ENCODE measurements at places on chromosomes 1 and 21.

DNA sequence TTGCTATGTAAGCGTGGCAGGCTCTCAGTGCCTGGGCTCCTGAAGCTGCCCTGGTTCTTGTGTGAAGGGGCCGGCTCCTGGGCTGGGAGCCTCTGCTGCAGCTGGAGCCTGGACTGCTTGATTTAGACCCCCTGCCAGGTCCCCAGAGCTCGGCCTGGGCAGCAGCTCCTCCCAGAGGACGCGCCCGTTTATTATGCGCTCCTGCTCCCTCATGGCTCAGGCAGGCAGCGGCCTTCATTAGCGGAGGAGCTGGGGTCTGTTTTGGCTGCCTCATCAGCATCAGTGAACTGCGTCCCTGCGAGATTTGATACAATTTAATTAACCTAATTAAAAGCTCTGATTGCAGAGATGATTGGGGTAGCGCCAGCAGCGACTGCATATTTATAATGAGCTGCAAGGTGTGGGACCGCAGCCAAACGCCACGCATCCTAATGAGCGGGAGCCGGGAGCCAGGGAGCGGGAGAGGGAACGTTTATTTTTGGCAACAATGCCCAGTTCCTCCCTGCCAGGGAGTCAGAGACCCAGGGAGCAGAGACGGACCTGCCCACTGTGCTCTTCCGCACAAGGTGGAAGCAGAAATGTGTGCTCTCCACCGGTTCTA is 16.6 kb downstream of the UTP11 start:
- no peak for DNase-seq

DNA sequence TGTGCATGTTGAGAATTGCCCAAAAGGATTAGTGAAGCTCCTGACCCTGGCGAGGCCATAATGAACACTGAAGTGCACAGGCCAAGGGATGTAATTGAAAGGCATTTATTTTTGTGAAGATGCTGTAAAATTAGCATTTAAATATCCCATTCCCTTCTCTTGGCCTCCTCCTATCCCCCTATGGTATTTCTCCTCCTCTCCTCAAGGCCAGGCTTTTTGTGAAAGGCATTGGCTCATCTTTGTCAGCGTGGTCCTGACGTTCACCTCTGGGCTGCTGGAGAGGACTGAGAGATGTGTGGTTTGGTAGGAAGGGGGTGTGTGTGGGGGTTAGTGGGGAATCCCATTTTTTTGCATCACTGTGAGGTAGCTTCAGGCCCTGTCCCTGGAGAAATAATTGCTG is 81.5 kb upstream of the CD1D start:
- no peak for DNase-seq

GRCh38 chr1:116558140-116558549 is 12.7 kb downstream of the CD58 start:
- no peak for DNase-seq

DNA sequence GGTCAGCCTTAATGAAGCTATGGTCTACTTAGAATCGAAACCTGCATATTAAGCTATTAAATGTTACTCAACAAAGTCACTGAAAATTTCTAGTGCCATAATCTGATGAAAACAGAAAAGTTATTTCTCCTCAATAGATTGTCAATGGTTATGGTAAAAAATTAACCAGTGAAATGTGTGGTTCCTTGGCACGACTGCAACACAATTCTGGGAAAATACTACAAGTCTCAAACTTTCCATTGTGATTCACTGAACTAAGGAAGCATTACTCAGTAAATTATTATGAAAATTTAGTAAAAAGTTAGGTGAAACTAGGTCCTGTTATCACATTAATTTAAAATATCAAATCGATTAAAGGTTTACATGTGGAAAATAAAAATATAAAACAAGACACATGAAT is 12.8 kb upstream of the OR2T10 start:
- DNase-seq, result no peak

DNA sequence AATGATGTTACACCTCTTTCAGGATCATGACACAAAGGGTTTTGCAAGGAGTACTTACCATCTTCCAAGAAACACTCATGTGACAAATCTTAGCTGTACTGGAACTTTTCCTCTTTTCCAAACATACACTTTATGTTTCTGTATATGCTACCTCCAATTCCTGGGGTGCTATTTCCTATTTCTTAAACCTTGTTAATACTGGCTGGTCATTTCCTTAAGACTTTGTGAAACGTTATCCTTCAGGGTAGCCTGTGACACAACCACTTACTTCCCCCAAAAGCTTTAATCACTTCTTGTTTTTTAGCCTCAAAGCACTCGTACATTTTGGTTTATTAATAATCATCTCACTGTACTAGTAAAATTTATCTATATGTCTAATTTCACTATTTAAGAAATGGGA is 39.4 kb downstream of the OR10Z1 start:
- DNase-seq, result no peak

DNA sequence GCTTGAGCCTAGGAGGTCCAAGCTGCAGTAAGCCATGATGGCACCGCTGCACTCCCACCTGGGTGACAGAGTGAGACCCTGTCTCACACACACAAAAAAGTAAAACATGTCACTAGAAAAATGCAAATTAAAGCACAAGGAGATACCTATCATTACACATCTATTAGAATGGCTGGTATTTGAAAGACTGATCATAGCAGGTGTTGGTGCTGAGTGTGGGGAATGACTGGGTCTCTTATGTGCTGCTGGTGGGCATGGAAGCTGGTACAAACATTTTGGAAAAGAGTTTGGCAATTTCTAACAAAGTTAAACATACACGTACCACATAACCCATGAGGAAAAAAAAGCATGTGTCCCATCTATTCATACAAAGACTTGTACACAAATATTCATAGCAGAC is 142.1 kb upstream of the ZBTB40 start:
- DNase-seq, result no peak

DNA sequence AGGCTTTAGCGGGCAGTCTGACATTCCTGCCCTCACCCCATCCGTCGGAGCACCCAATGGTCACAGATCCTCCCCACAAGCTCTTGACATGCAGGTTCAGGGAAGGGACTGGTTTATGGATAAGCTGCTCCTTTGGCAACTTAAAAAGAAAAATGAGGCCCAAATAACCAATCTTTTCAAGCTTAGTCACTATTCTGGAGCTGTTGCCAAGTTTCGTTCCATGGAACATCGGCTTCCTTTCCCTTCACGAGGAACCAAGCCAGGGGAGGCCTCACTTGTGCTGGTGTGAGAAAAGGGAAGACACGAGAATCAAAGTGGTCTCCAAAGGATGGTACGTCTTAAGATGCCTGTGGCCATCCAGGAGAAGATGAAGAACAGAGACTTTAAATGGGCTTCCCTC is 46.1 kb upstream of the LPAR3 start:
- DNase-seq, result no peak

GRCh38 chr1:25619101-25619890 is 2.7 kb downstream of the MAN1C1 start:
- peak; percentile 45 for DNase-seq

GRCh38 chr1:36539526-36539925 is 56.8 kb upstream of the CSF3R start:
- DNase-seq, result no peak

DNA sequence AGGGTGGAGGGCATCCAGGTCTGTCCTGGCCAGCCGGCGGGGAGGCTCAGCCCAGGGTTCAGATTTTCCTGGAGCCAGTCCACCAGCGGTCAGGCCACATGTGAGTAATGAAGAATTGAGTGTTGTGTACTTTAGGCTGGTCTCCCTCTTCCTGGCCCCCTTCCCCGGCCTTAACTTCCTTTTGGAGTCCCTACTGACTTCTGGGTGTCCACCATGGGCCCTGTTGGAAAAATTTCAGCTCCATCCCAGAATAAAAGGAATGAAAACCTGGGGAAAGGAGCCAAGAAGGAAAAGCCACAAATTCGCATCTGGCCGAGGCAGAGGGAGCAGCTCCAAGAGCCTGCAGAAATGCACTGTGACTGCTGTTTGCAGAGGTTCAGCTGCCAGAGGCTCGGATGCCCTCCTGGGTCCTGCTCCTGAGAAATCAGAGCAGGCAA is 35.5 kb upstream of the HHAT start:
- DNase-seq, result peak; percentile 80

- no peak for DNase-seq
These were observed 1.2 kb downstream of the RNASEL start for GRCh38 chr1:182587666-182588499.

GRCh38 chr1:109466452-109467300 is at the start of gene SYPL2:
TSS of gene SYPL2 (plus strand) at chr1:109466546. CDS start at chr1:109466844, 298 bp downstream.
- DNase-seq, result peak; percentile 67

GRCh38 chr1:94946886-94947285 is 20.0 kb upstream of the CNN3 start:
- DNase-seq, result no peak

- peak; percentile 7 for DNase-seq
These were observed 3.2 kb upstream of the PRXL2B start for GRCh38 chr1:2583331-2583791.

- DNase-seq, result no peak
These were observed 7.4 kb downstream of the PIGM start for GRCh38 chr1:160024195-160024905.

GRCh38 chr1:19193004-19193403 is 17.1 kb downstream of the UBR4 start:
- DNase-seq, result no peak

DNA sequence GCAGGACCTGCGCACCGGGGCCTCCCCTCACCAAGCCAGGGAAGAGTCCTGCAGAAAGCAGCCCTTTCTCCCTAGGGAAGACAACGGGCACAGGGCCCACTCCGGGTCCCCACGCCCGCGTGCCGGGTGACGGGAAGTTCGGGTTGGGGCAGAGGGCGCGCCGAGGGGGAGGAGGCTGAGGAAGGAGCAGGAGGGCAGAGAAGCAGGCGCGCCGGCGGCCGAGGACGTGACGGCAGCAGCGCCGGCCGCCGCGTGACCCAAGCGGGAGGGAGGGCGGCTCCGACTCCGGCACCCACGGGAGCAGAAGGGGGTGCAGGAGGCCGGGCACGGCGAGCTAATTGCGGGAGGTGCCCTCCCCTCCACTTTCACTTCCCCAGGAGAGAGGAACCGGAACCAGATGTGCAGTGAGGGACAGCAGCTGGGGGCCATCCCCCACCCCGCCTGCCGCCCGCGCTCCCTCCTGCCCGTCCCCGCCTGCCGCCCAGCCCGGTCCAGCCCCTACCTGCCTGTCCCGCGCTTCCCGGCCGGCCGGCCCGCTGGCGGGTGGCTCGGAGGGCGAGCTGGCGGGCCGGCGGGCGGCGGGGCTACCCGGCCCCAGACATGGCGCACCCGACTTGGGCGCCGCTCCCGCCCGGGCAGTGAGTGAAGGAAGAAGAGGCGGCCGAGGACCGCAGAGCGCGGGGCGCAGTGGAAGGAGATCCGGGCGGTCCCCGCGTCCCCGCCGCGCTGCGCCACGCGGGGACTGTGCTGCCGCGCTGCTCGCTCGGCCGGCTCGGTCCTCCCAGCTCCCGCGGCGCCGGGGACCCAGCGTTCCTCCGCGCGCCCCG is 510 bp downstream of the DENND4B start:
- DNase-seq, result peak; percentile 92

GRCh38 chr1:1001057-1001783 is 1.3 kb upstream of the HES4 start:
- DNase-seq, result no peak

DNA sequence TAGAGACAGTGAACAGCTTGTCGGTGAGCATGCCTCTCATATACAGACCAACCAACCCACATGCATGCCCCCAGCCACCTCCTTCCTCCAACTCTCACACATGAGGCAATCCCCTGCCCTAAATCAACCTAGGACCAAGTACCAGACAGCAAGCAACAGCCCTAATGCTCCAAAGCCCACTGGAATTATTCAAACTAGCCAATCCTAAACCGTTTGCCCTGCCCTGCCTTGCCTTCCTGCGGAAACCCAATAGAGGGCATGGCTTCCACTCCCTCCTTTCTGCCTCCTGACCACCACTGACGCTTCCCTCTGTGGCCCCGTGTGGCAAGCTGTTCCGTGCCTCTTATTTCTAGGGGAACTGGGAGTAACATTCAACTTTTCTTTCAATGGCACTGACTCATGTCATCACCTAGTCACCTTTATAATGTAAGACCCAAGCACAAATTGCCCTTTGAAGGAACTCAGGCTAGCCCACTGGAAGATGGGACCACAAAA is 129.3 kb upstream of the GJB5 start:
- no peak for DNase-seq

DNA sequence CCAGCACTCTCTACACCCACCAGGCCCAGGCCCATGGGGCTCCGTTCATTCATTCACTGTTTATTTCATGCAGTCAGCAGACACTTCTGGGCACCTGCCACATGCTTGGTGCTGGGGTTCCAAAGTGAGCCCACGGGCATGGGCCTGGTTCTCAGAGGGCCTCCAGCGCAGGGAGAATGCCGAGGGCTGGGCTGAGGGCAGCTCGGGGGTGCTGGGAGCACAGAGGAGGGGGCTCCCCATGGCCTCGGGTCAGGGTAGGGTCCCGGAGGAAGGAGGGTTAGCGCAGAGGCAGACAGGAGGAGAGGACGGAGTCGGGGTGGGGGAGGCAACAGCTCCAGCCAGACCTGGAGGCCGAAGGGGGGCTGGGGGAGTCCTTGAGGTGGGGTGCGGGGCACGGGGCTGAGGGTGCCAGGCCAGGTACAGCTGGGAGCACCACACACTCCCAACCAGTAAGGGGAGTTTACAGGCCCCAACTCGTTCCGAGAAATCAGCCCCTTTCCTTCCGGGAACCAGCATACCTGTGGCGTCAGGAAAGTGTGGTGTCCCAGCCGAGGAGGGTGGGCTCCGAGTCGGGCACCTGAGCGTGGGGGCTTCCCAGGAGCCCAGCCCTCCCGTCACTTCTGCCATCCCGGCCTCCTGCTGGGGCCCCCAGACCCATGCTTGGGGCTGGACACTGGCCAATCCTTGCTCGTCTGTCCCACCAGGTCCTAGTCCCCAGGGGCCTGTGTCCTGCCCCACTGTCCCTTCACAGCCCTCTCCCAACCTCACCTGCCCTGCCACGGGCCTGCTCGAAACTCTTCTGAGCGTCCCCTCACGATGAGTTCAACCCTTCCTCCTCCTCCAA is 10.8 kb downstream of the ARHGEF16 start:
- DNase-seq, result peak; percentile 20

DNA sequence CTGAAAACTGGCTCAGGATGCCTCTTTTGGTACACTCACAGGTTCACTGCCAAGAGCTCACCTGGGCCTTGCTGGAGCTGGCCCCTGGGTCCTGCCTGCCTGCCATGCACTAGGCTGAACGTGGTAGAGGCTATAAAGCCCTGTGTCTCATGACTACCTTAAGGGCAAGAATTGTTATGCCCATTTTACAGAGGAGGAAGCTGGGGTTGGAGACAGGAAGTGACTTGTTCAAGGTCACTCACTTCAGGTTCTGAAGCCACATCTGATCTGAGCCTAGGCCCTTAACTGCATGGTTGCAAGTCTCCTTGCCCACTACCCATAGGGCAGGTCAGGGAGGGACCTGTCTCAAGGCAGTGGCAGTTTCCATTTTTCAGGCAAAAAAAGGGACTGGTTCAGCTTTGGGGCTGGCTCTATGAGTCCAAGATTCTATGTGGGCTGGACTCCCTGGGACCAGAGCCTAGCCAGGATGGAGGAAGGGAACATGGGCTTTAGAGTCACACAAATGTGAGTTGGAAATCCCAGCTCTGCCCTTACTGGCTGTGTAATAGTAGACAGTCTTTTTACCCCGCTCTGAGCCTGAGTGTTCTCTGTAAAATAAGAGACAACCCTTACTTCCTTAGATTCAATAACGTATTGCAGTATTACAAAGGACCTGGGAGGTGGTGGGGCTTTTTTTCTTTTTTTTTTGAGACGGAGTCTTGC is 7.8 kb downstream of the STK40 start:
- no peak for DNase-seq

All from left cardiac atrium (tissue), 4 donors.